Activated CD8-positive, alpha-beta memory T cell treated with anti-CD3 and anti-CD28 coated beads for 24 hours (primary cell): ENCODE measurements at places on chromosomes 7 and 10.

DNA sequence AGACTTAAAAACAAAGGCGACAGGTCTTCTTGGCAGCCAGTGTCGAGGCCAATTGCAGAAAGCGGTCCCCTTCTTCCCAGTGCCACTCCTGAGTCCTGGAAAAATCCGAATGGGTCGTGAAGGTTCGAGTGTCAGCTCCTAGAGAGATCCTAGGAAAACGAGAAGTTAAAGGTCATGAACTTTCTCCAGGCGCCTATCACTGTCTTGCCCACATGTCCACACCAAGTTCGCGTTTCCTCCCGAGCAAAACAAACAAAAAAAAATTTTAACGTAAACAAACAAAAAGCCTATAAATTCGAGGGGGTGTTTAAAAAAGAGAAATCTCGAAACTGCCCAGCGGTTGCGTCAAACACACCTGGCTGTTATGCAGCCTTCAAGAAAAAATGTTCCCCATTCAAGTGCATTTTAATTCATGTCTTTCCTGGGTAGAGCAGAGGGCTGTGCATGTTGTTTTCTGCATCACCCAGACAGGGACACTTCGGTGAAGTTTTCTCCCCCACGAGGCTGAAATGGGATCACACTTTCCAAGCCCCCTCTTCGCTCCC, 1.5 kb downstream of the ARHGAP21 start:
- DNase-seq: no peak

GRCh38 chr7:100492738-100493475, 9.2 kb downstream of the NYAP1 start:
- DNase-seq: no peak

GRCh38 chr7:158266817-158267741, 320.5 kb downstream of the PTPRN2 start:
- DNase-seq: no peak

DNA sequence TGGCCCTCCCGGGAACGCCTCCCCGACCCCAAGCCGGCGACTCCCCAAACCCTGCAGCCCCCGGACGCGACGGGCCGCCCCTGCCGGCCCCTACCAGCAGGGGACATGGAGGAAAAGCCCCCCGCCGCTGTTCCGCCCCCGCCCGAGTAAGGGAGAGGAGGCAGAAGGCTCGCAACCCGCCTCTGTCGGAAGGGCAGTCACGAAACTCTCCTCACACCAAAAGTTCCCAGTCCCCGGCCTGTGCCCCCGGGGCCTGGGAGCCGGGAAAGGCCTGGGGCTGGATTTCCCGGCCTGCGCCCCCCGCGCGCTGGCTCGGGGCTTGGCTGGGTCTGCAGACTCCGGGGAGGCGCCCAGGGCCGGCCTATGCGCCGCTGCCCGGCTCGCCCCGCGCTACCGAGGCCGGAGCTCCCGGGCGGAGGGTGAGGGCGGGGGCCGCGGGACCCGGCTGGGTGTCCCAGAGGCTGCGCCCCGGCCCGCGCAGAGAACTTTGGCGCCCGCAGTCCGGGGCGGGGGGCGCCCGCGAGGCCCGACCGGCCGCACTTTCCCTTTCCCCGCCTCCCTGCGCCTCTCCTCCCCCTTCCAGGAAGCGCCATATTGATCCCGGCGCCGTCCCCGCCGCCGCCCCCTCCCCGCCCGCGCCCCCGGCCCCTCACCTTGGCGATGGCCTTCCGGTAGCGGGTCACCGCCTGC, 728 bp downstream of the PARD3 start:
- DNase-seq: no peak

DNA sequence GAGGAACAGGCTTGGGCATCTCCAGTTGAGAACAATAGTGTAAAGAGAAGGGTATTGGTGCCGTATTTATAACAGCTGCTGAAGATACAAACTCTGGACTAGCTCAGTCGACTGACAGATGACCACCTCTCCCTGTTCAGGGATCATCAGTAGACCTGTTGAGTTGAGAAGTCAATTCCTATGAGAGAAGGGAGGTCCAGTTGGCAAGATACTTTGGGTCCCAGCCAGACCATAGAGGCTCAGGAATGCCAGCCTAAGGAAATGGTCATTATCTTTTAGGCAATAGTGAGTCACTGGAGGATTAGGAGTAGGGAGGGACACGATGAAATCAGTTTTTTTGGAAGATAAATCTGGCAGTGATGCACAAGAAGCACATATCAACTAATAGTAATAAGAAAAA, 202.9 kb downstream of the TRIL start:
- DNase-seq: no peak

- no peak for DNase-seq
Observed at GRCh38 chr10:126558881-126559280, 111.6 kb downstream of the C10orf90 start.

DNA sequence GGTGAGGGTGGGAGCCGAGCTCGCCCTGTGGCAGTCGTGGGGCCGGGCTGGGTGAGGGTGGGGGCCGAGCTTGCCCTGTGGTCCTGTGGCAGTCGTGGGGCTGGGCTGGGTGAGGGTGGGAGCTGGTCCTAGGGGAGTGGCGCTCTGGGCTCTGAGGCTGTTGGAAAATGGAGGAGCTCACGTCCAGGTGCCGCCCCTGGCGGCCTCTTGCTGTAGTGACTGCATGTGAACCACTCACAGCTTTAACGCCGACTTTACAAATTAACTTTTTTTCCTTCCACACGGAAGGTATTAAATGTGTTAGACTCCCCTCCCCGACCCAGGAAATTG, 312.6 kb downstream of the WDR37 start:
- no peak for DNase-seq

DNA sequence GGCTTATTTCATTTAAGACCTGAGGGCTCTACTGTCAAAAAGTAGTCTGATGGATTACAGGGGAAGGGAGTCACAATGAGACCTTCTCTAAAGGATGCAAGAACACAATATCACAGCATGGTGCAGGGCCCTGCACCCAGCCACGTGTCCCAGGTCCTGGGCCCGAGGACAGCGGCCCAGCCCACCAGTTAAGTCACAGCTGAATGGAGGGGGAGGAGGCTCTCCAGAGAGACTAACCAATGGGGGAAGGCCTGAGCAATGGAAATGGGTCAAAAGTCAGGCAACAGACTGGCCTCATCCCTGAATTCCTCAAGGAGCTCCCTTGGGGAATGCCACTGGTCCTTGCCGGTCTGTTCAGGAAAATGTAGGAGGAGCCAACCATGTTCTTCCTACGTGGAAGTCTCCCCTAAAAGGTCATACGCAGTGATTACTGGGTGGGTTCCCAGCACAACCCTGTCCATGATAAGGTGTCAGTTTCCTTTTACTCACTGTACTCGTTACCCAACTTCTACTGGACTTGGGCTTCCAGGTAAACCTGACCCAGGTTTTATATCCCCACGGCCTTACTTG, 28.3 kb downstream of the CCDC3 start:
- no peak for DNase-seq

DNA sequence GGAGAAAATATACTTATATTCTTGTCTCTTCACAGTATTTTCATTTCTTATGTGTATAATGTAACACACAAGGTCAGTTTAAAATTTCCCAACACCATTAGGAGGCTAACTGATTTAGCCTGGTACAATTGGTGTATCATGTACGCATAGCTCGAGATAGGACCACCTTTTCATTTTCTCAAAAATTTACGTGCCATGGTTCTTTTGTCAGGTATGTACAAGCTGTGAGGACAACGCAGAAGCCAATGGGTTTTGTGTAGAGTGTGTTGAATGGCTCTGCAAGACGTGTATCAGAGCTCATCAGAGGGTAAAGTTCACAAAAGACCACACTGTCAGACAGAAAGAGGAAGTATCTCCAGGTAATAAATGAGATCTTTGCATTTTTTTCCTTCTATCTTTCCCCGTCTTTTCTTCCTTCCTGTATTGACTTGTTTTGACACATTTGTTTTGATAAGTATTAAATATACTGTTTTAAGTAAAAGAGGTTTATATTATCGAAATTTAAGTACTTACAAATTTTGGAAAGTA, 55.0 kb downstream of the TRIM24 start:
- DNase-seq: no peak

- no peak for DNase-seq
Observed at GRCh38 chr10:6171881-6172695, 30.6 kb upstream of the PFKFB3 start.

- DNase-seq: no peak
Observed at GRCh38 chr10:30036341-30036740, 23.0 kb downstream of the JCAD start.

- peak; percentile 24 for DNase-seq
Observed at GRCh38 chr10:118957966-118958365, 71.5 kb upstream of the NANOS1 start.

- DNase-seq: no peak
Observed at GRCh38 chr7:151225948-151226510, 976 bp downstream of the ABCF2 start.

GRCh38 chr10:16812676-16813075, 4.5 kb downstream of the RSU1 start:
- DNase-seq: no peak

GRCh38 chr10:97013568-97013967, 172.2 kb downstream of the SLIT1 start:
- no peak for DNase-seq

- DNase-seq: no peak
Observed at GRCh38 chr10:95755511-95756004, 405 bp upstream of the ENTPD1 start.

- no peak for DNase-seq
Observed at GRCh38 chr7:42606193-42606905, 305.5 kb downstream of the C7orf25 start.

- DNase-seq: no peak
Observed at GRCh38 chr7:138978541-138979184, 2.5 kb downstream of the KIAA1549 start.

DNA sequence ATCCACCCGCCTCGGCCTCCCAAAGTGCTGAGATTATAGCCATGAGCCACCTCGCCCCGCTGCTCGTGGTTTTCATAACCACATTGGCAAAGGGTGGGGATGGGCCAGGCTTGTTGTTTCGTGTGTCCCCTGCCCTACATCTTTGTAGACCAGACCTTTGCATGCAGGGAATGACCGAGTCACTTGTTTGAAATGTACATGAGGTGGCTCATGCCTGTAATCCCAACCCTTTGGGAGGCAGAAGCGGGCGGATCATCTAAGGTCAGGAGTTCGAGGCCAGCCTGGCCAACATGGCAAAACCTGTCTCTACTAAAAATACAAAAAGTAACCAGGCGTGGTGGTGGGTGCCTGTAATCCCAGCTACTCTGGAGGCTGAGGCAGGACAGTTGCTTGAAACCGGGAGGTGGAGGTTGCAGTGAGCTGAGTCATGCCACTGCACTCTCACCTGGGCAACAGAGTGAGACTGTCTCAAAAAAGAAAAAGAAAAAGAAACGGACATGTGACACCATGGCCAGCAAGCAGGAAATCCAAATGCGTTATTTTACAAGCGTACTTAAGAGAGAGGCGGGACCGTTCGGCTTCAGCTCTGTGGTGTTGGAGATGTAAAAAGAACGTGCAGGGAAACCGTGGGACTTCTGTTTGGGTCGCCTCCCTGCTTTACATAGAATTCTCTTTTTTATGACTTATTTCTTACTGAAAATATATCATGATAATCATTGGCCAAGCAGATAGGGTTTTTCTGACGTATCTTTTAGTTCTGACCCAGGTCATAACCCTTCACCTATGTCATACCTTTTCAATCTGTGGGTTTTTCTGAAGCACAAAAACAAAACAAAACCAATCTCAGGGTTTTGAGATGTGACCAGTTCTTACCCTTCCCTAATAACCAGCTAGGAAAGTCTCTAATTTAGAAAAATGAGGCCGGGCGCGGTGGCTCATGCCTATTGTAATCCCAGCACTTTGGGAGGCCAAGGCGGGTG, 45.1 kb downstream of the WIPI2 start:
- no peak for DNase-seq

- no peak for DNase-seq
Observed at GRCh38 chr7:117320523-117320922, 2.3 kb downstream of the WNT2 start.

DNA sequence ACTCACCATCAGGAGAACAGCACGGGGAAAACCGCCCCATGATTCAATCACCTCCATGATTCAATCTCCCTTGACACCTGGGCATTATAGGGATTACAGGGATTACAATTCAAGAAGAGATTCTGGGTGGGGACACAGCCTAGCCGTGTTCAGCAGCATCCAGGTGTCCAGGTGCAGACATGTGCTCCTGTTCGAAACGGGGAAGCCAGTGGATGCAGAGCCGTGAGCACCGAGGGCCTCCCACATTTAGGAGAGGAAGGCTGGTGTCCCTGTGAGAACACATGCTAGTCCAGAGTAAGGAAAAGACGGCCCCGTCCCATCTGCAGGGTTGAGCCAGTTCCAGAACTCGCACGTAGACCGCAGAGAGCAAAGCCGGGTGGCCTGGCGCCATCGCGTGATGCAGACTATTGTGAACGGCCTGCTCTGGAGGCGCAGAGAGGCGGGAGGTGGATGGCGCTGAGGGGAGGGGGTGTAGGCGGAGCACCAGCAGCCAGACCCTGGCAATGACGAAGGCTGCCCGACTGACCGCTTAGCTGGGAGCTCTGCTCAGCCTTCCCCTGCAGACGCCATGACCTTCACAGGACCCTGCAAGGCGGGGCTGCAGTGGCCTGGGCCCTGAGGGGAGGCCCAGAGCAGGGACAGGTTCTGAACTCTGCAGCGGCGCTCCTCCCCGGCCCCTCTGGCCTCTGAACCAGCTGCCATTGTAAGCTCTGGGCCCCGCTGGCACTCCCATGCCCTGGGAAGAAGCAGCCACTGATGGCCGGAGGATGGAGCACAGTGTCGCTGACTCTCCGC, 141.6 kb upstream of the TCERG1L start:
- no peak for DNase-seq

GRCh38 chr10:62996925-62997324, 136.2 kb upstream of the NRBF2 start:
- no peak for DNase-seq

GRCh38 chr7:12103948-12104347, 107.1 kb upstream of the TMEM106B start:
- no peak for DNase-seq

GRCh38 chr10:1467334-1468076, 269.8 kb downstream of the ADARB2 start:
- DNase-seq: no peak

- no peak for DNase-seq
Observed at GRCh38 chr10:98173260-98173659, 38.8 kb downstream of the R3HCC1L start.

GRCh38 chr7:66542528-66543269, 86.0 kb upstream of the KCTD7 start:
- no peak for DNase-seq

DNA sequence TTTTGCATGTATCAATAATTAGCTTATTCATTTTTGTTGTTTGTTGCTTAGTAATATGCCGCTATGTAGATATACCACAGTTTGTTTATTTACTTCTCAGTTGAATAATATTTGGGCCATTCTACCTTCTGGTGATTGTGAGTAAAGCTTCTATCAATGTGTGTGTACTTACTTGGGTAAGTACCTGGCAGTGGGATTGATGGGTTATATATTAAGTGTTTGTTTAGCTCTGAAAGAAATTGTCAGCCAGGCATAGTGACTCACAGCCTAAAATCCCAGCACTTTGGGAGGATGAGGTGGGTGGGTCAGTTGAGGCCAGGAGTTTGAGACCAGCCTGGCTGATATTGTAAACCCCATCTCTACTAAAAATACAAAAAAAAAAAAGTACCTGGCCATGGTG, 975.7 kb upstream of the MBL2 start:
- no peak for DNase-seq

DNA sequence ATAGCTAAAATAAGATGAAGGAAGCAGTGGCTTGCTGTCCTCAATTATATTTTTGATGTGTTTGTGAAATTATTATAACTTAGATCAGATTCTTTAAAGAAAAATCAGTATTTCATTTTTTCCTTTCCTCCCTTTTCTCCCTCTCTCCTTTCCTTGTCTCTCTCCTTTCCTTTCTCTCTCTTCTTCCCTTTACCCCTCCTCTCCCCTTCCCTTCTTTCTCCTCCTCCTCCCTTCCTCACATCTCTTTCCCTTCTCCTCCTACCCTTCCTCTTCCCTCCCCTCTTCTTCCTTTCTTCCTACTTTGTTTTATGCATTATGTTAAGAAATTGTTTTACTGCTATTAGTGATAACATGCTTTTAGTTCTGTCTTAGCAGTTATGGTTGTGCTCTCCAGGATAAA, 171.5 kb downstream of the ADK start:
- DNase-seq: no peak
